ENCODE measurements at places on chromosomes 5 and 9. TPM values are rescaled to one million over a fixed set of nuclear protein-coding genes. Genes with fewer than 3 reads are reported as not detected.

SVEP1 gene
- 110 TPM for total RNA-seq

DNA sequence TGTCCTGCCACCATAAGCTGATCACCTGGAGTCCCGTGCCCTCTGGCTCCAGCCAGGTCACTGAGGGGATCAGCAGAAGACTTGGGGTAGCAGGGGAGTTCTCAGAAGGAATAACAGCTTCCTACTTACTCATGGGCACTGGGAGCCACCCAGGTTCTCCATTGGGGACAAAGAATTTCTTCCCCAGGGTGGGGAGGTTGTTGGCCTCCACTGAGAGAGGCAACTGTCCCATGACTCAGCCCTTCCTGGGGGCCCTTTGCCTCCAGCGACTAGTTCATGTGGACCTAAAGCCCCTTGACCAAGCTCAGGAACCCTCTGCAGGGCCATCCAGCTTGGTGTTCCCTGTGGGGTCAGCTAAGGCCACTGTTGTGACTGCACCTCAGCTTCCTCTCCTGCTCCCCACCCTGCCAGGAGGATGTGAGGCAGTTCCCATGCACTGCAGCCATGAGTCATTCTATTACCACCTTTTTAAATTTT, 175.0 kb downstream of the AUH start:
- no peak for DNase-seq

DNA sequence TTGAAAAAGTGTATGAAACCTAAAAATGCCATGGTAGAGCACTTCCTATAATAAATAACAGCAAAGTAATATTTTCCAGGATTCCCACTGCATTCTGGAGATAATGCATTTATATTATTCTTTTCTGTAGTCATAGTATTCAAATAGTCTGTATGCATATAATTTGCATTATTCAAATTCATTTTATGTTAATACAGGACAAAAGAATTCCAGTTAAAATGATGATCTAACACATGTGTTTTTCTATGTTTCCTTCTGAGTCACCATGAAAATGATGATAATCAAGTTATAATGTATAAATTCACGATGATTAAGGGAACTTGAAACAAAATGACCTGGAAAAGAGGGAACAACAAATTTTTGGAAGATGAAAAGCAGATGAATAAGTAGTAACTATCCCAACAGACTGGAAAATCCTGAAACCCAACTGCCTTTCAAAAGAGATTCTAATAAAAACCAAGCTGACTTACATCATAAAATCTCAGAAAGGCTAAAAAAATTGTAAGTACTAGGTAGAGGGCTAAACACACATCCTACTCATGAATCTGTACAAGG, 358.6 kb upstream of the PAPPA start:
- no peak for DNase-seq

TMEM252 gene
- not detected for total RNA-seq

LIX1 gene
- not detected for total RNA-seq

GRCh38 chr5:123132316-123132715, 43.3 kb downstream of the PRDM6 start:
- DNase-seq: no peak

DNA sequence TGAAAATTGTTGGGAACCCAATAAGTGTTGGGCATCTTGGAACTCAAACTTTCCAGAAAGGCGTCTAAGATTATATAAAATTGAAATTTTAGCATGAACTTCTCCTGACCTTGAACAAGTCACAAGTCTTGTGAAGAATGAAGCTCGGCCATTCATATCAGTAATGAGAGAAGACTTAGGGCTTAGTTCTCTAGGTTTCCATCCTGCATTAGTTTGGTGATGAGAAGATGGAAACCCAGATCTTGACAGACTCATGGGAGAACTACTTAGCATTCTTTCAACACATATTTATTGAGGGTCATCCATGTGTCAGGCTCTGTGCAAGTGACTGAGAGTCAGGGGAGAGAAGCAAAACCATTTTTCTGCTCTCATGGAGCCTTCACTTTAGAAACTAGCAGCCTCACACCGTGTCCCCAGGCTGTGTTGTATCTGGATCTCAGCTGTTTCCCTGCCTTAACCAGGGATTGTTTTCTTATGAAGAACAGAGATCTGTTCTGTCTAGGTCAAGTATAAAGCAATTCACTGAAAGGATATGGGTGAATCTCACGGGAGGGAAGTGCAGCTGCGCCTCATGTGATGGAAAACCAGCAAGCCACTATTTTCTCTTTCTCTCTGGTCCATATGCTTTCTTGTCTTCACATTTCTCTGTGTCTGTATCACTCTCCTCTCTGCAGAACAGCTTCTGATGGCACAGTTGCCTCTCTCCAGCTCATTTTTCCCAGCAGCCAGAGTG, 3.4 kb downstream of the GARNL3 start:
- DNase-seq: no peak

CTXN3 gene
- total RNA-seq: not detected

GRCh38 chr9:26334706-26335105, 557.9 kb downstream of the CAAP1 start:
- DNase-seq: no peak

DNA sequence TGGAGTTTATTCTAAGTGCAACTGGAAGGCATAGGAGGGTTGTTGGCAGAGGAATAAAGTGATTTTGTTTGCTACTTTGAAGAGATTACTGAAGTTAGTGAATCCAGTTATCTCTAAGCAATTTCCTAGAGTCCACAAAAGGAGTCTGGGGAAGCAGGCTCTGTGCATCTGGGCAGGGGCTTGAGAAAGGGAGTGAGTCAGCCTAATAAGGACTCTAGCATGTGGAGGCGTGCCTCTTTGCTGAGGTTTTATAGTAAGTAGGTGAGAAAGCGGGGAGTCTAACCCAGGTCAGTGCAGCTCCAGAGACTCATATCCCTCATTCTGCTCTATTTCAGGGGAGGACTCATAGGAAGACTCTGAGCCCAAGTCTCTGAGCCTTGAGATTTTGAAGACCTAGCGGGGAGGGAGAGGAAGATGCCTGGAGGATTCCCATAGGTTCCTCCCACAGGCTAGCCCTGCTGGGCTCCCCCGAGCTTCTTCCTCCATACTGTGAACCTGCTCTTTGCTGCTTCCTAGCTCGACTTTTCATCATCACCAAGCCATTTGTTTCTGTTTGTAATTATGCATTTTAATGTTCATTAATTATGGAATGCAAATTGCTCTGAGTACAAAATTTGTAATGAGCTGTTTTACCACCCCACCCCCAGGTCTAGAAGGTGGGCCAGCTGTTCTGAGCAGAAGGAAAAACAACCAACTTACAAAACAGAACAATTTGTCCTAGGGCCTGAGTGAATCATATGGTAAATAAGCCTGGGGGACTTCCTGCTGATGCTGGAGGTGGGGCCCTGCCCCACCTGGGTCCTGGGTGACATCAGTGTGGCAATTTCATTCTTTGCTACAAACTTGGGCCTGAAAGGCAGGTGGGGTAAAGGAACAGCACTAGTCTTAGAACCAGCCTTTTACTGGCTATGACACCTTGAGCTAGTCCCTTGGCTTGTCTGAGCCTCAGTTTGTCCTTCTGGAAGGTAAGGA, 150.2 kb downstream of the TRIM32 start:
- no peak for DNase-seq

GRCh38 chr5:14737291-14737690, 72.8 kb downstream of the OTULIN start:
- DNase-seq: no peak
